ENCODE measurements at places on chromosomes 3 and 15. TPM values are rescaled to one million over a fixed set of nuclear protein-coding genes. Genes with fewer than 3 reads are reported as not detected.

Gene ARGFX
- not detected for total RNA-seq

Gene TXNRD3
- 7.0 TPM for total RNA-seq

Gene HRG
- total RNA-seq = not detected

Gene COPG1
- total RNA-seq = 147 TPM

Gene MESP2
- not detected for total RNA-seq

Gene REC114
- not detected for total RNA-seq

Gene GP9
- total RNA-seq = not detected

Gene RPUSD3
- 59.5 TPM for total RNA-seq

Gene TNIK
- total RNA-seq = 10.2 TPM

Gene LRRC31
- total RNA-seq = not detected

Gene UROC1
- total RNA-seq = not detected

Gene ARNT2
- 9.5 TPM for total RNA-seq

Gene SLC22A13
- not detected for total RNA-seq

Gene CHRNA5
- 21.6 TPM for total RNA-seq

Gene PRRT3
- total RNA-seq = 18.8 TPM

Gene ILDR1
- 0.68 TPM for total RNA-seq

Gene SCG5
- 23.9 TPM for total RNA-seq

Gene ZNF385D
- 1.5 TPM for total RNA-seq

Gene GNAI2
- 218 TPM for total RNA-seq

Gene IGSF11
- total RNA-seq = 1.2 TPM

Gene ADAMTS9
- 0.46 TPM for total RNA-seq

Gene IL17RE
- 2.1 TPM for total RNA-seq

Gene GOLGA8H
- 0.70 TPM for total RNA-seq

Gene LYZL4
- total RNA-seq = not detected

Gene CAV3
- total RNA-seq = not detected

Gene DAZL
- 21.7 TPM for total RNA-seq

Gene GOLGA6L7
- total RNA-seq = not detected

Gene KLHL40
- total RNA-seq = not detected

Gene FETUB
- total RNA-seq = not detected

Gene CHST13
- total RNA-seq = 0.99 TPM

Gene C2CD4B
- total RNA-seq = 0.22 TPM
